ENCODE measurements at places on chromosomes 6 and 20. TPM values are rescaled to one million over a fixed set of nuclear protein-coding genes. Genes with fewer than 3 reads are reported as not detected.

DNA sequence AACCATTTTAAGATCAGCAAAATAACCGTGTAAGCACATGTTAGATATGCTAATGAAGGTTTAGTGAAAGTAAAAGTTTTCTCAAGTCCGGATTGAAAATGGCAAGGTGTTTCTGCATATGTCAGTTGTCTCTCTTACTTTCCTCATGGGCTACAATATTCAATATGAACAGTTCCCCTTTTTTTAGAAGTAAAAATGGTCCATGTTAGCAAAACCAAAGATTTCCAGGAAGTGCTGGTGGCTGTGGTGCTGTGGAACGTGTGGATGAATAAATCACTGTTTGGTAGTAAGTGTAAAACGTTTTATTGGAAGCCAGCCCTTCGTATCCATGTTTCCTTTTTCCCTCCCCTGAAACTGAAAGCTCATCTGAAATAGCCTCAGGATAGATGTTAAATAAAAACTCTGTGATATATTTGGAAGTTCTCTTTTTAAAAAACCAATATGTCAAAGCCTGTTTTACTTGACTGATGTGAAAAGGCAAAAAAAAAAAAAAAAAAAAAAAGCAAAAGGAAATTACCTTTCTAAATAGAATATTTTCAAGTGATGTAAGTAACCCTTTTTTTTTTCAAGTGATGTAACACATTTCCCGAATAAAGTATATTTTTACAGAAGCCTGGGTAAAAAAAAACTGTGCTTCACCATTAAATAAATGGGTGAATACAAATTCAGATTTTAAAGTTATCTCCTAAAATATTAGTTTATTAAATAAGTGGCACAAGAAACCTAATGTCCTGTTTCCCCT lies 41.9 kb downstream of the PLEKHG1 start:
- H3K4me1 ChIP-seq = peaks cover 6% of the 10 kb centered on the region
- no peaks in the 10 kb centered on the region for H3K27me3 ChIP-seq
- no peak overlapping the region for H3K27ac ChIP-seq

DNA sequence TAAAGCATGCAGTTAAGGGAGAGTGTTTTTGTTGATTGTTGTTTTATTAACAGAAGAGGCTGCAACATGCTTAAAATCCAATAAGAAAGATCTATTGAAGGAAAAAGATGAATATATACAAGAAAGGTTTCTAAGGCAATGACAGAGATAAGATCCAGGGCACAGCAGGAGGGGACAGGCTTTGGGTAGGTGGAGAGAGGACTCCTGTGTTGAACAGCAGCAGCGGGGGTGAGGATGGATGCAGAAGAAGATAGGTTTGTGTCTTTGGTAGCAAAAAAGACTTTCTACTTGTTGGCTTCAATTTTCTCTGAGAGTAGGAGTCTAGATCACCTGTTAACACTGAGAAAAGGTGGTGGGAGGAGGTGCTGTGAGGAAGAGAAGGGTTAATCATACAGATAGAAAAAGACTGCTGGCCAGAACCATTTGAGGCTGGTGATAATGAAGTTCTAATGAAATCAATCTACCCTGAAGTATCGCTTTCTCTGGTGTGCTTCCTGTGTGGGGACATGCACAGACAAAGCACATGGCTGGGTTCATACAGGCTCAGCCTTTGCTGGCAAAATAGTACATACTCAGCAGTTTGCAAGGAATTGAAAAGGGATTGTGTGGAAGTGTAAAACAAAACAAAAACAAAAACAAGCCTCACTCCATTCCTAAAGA lies 17.2 kb upstream of the DST start:
- no peaks in the 10 kb centered on the region for H3K36me3 ChIP-seq
- peaks cover 29% of the 10 kb centered on the region for H3K4me1 ChIP-seq
- no peak overlapping the region for H3K4me3 ChIP-seq
- H3K27me3 ChIP-seq = no peaks in the 10 kb centered on the region
- DNase-seq = no peak

- H3K36me3 ChIP-seq = no peaks in the 10 kb centered on the region
- peaks cover 17% of the 10 kb centered on the region for H3K27me3 ChIP-seq
- peaks cover 16% of the 10 kb centered on the region for H3K4me1 ChIP-seq
- no peak overlapping the region for H3K27ac ChIP-seq
Observed at GRCh38 chr20:40687384-40688128, 1.5 kb downstream of the MAFB start.

DNA sequence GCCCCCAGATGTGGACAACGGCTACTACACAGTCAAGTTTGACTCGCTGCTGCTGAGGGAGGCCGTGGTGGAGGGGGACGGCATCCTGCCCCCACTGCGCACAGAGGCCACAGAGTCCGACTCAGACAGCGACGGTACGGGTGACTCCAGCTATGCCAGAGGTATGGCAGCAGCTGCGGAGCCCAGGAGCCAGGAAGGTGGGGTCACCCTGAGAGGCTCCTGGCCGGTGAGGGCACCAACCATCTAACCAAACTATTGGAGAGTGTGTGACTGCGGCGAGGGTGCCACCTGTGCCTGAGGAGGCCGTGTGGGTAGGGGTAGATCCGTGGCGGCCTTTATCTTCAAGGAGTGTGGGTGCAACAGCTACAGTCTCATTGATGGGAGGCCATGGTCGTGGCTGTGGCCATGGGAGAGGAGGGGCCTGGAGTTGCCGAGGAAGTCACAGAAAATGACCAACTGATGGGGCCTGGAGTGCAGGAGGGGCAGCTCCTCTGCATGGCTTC lies 2.8 kb upstream of the LIME1 start:
- H3K36me3 ChIP-seq = peaks cover 30% of the 10 kb centered on the region
- H3K4me1 ChIP-seq = peaks cover 46% of the 10 kb centered on the region
- no peak for DNase-seq
- H3K27me3 ChIP-seq = no peaks in the 10 kb centered on the region

GRCh38 chr6:106069478-106069877 lies 16.7 kb upstream of the PRDM1 start:
- no peaks in the 10 kb centered on the region for H3K4me1 ChIP-seq

BMP6 gene
- not detected for total RNA-seq

RAET1L gene
- not detected for total RNA-seq

TNFRSF6B gene
- total RNA-seq = not detected

DNA sequence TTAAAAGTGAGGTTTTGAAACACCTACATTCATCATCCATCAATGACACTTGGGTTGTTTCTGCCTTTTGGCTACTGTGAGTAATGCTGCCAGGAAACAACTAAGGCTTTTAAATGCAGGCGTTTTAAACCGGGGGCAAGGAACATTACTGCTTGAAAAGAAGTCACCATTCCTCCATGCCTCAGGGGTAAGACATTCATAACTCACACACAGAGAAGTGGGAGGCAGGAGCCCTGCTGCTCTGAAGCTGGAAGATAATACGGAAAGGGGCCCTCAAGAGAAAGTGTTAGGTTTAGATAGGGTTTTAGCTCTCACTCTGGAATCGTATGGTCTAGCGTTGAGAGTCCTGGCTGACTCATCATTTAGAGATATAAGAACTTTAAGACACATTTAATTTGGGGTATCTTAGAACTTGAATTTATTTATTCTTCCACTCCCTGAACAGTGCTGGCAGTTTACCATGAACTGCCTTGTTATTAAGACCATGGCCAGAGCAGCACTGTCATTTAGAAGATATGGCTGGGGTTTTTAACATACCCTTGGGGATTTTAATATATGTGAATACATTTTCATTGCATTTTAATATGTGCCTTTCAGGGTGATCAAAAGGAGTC lies 1.8 kb downstream of the TUBB1 start:
- no peak overlapping the region for H3K27ac ChIP-seq
- H3K4me1 ChIP-seq = peaks cover 45% of the 10 kb centered on the region
- H3K36me3 ChIP-seq = peaks cover 37% of the 10 kb centered on the region
- no peak overlapping the region for H3K4me3 ChIP-seq

SASH1 gene
- total RNA-seq = 8.2 TPM

PRRT1 gene
- total RNA-seq = 0.64 TPM

GRCh38 chr20:17843246-17844132 lies 125.1 kb downstream of the SNX5 start:
- no peaks in the 10 kb centered on the region for H3K36me3 ChIP-seq
- no peak overlapping the region for H3K4me3 ChIP-seq
- no peak for DNase-seq
- H3K27me3 ChIP-seq = peaks cover 21% of the 10 kb centered on the region
- peaks cover 71% of the 10 kb centered on the region for H3K4me1 ChIP-seq

- H3K27ac ChIP-seq = peak overlapping the region; percentile 84
- peak overlapping the region; percentile 11 for H3K4me3 ChIP-seq
- no peaks in the 10 kb centered on the region for H3K27me3 ChIP-seq
- peaks cover 53% of the 10 kb centered on the region for H3K4me1 ChIP-seq
- no peaks in the 10 kb centered on the region for H3K36me3 ChIP-seq
Observed at GRCh38 chr6:52389626-52390360, 27.8 kb downstream of the PAQR8 start.

DNA sequence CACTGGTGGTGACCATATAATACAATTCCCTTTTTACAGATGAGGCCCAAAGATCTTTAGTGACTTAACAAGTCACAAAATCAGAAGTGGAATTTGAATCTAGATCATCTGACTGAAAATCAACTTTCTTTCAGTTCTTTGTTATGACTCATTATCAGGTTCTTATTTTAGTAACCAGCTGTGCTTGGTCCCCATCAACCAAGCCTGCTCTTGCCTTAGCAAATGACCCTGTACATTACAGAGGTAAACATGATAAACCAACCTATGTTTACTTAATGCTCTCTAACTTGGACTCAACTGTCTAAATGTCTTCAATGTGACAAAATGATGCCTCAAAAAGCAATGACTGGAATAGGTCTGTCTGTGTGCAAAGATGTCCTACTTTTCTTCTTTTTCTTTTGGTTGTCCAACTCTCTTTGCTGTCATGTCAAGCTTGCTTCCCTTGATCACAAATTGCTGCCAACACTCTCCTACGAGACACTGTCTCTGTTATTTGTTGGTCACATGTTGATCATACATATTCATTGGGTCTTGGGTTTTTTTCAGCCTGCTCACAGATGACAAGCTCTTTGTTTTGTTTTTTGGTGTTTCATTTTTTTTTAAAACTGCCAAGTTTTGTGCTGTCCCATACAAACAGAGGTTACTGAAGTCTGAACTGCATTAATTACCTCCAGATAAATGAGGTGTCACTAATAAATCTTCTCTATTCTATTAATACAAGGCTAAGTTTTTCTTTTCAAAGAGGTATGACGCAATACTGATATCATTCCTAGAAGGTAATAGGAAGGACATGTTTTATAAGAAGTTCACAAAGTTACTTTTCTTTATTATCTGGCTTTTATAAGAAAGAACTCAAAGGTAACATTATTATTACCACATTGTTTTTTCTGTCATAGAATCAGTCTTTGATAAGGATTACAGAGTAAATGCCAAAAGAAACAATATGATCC lies 62.2 kb upstream of the PLN start:
- no peak overlapping the region for H3K27ac ChIP-seq
- no peaks in the 10 kb centered on the region for H3K4me1 ChIP-seq
- no peak for DNase-seq

BPI gene
- total RNA-seq = not detected

GRCh38 chr6:26421259-26422144 lies 18.8 kb upstream of the BTN3A3 start:
- peak overlapping the region; percentile 79 for H3K4me3 ChIP-seq
- peak overlapping the region; percentile 60 for H3K27ac ChIP-seq
- no peaks in the 10 kb centered on the region for H3K27me3 ChIP-seq
- H3K36me3 ChIP-seq = 0 out of 3 replicates have a peak, but pooled peaks cover 6% of the 10 kb centered on the region
- peaks cover 48% of the 10 kb centered on the region for H3K4me1 ChIP-seq

GRCh38 chr6:17505062-17505476 lies 95.0 kb upstream of the FAM8A1 start:
- H3K36me3 ChIP-seq = no peaks in the 10 kb centered on the region
- no peaks in the 10 kb centered on the region for H3K4me1 ChIP-seq

DNA sequence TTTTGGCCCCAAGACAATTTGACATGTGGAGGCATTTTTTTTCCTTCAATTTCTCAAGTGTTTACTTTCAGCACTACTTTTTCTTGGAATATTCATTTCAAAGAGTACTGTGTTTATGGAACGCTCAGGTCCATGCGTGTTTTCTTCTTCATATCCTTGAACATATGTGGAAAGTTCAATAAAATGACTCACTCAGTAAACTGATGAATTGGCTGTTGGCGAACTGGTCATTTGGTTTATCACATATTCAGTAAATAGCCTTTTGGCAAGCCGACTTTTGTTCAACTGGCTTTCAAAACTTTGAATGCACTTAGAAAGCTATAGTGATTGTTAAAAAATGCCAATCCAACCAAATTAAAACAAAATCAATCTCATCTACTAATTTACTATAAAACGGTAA lies 964.6 kb upstream of the SLC35B3 start:
- H3K4me1 ChIP-seq = no peaks in the 10 kb centered on the region
- H3K27ac ChIP-seq = no peak overlapping the region
- no peak overlapping the region for H3K4me3 ChIP-seq
- H3K36me3 ChIP-seq = no peaks in the 10 kb centered on the region
- peak; percentile 29 for DNase-seq
- no peaks in the 10 kb centered on the region for H3K27me3 ChIP-seq

- DNase-seq = peak; percentile 1
- H3K27ac ChIP-seq = no peak overlapping the region
- no peaks in the 10 kb centered on the region for H3K27me3 ChIP-seq
- no peak overlapping the region for H3K4me3 ChIP-seq
- H3K4me1 ChIP-seq = no peaks in the 10 kb centered on the region
- no peaks in the 10 kb centered on the region for H3K36me3 ChIP-seq
Observed at GRCh38 chr20:1566701-1567100, 9.2 kb upstream of the SIRPD start.

DNA sequence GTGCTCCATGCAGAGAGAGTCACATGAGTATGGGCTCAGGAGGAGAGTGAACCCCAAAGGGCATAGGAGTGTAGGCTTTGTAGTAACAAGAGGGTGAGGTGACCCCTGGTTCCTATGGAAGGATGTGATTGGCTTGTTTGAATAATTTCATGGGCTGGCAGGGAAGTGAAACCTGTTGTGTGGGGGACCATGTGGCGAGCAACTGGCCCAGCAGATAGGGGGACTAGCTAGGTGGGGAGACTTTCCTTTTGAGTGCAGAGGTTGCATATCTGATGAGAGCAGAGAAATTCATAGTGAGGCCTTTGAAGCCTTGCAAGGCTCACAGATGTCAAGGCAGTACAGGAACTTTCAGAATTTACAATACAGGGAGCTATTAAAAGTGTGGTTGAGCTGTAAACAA lies 247.9 kb upstream of the SLC35B3 start:
- H3K4me3 ChIP-seq = no peak overlapping the region
- H3K27me3 ChIP-seq = no peaks in the 10 kb centered on the region
- no peaks in the 10 kb centered on the region for H3K36me3 ChIP-seq
- no peak for DNase-seq

GRCh38 chr20:46172961-46173536 lies 54.9 kb downstream of the CD40 start:
- H3K27ac ChIP-seq = no peak overlapping the region
- H3K27me3 ChIP-seq = peaks cover 12% of the 10 kb centered on the region
- H3K4me3 ChIP-seq = no peak overlapping the region
- no peak for DNase-seq
- H3K36me3 ChIP-seq = no peaks in the 10 kb centered on the region
- no peaks in the 10 kb centered on the region for H3K4me1 ChIP-seq

- H3K27ac ChIP-seq = no peak overlapping the region
- peaks cover 1% of the 10 kb centered on the region for H3K27me3 ChIP-seq
- no peak for DNase-seq
- no peaks in the 10 kb centered on the region for H3K36me3 ChIP-seq
Observed at GRCh38 chr6:89886378-89887120, 7.7 kb upstream of the GJA10 start.

HLA-DRA gene
- not detected for total RNA-seq

All from HepG2 (cell line).